Stimulated activated CD4-positive, alpha-beta T cell treated with anti-CD3 and anti-CD28 coated beads, Interleukin-4, amount 100 ng/mL, for 24 hours (primary cell): ENCODE measurements at places on chromosomes 13 and 19.
A peak's percentile ranks its signal among the peaks of the same experiment; 100 is the strongest.

DNA sequence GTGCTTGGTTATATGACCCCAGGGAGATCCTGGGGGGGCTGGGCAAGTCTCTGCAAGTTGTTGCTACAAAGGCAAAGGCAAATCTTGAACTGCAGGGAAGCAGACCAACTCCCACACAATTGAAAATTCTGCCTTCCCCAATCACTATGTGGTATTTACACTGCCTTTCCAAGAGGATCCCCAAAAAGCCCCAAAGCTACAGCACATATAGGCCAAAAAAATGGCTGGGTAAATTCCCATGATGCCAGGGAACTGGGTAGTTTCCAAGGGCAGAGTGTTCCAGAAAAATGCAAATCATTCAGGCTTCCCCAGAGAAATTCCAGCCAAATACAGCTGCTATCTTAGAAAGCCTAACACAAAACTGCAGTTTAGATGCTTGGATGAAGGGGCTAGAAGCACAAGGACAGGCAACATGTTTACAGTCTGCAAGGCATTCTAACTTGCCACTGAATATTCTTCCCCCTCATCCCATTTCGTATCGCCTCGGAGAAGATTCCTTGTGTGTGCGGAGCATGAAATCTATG is 6.2 kb downstream of the FOXO1 start:
- DNase-seq, result no peak

GRCh38 chr13:102869948-102870676 is 24.3 kb downstream of the ERCC5 start:
- DNase-seq, result no peak

GRCh38 chr13:34361560-34361959 is 543.6 kb downstream of the RFC3 start:
- no peak for DNase-seq

GRCh38 chr13:82698941-82699340 is 1183.3 kb downstream of the SLITRK1 start:
- DNase-seq, result no peak

DNA sequence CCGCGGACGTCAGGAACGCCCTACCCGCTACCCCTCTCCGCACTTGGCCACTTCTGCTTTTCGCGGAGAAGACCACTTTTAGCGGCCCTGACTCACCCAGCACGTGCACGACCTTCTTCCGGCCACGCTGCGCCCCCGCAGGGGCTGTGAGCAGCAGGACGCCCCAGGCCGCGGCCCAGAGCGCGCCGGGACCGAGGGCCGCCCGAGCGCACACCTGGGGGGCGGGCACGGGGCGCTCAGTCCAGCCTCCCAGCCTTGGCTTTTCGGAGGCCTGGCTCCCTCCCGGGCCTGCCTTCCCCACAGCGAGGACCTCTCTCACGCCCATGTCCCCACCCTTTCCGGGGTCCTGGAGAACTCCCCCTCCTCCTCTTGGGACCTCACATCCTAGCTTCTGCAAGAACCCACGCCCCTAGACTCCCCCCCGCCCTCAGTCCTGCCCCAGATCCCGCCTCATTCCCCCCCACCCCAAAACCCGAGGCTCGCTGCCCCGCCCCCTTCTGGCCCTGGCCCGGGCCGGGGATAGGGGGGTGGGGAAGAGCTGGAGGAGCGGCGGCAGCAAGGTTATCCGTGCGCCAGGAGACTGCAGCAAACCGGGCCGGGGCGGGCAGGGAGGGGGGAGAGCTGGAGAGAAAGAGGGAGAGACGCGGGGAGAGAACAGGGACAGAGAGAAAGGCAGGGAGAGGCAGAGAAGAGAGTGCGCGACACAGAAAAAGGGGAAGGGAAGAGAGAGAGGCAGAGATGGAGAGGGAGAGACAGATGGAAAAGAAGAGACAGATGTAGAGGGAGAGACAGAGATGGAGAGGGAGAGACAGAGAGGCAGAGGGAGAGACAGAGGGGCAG is 11.5 kb downstream of the TM6SF2 start:
- DNase-seq, result no peak

GRCh38 chr19:31329819-31330218 is 19.4 kb downstream of the TSHZ3 start:
- no peak for DNase-seq

- DNase-seq, result no peak
Observed at GRCh38 chr13:66635526-66635925, 594.6 kb downstream of the PCDH9 start.

GRCh38 chr19:16351133-16351809 is 26.6 kb downstream of the KLF2 start:
- no peak for DNase-seq

DNA sequence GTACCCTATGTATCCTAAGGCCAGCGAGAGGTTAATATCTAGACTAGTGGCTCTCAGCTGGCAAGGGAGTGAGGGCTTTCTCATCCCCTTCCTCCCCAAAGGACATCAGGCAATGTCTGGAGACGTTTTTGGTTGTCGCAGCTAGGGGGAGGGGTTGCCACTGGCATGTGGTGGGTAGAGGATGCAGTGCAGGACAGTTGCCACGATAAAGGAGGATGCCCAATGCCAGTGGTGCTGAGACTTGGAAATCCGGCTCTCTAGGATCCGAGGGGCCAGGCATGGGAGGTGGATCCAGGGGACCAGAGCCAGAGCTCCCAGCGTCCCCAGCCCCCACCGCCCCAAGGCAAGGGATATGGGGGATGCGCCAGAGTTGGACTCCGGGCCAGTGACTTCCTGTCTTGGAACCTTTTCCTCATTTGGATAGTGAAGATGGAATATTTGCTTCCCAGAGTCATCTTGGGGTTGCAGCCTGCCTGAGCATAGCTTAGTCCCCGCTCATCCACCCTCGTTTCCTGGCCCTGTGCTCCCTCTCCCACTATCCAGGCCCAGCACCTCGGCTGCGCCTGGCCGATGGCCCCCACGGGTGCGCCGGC is 4.9 kb downstream of the SSC5D start:
- DNase-seq, result no peak

GRCh38 chr13:75364131-75364713 is 117.7 kb downstream of the TBC1D4 start:
- DNase-seq, result no peak

DNA sequence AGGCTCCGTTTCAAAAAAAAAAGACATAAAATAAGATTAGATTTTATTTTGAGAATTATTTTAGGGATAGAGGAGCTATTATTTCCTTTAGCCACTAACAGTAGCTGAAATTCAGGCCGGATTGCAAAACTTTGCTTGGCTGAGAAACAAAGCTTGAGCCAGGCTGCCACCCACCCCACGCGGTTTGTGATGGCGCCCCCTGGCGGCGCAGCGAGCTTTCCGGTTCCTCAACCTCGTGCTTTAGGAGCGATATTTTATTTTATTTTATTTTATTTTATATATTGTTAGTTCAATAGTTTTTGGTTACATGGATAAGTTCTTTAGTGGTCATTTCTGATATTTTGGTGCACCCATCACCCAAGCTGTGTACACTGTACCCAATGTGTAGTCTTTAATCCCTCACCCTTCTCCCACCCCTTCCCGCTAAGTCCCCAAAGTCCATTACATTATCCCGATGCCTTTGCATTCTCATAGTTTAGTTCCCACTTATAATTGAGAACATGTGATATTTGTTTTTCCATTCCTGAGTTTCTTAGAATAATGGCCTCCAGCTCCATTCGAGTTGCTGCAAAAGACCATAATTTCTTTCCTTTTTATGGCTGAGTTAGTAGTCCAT is 19.8 kb upstream of the CEACAM4 start:
- peak; percentile 48 for DNase-seq

DNA sequence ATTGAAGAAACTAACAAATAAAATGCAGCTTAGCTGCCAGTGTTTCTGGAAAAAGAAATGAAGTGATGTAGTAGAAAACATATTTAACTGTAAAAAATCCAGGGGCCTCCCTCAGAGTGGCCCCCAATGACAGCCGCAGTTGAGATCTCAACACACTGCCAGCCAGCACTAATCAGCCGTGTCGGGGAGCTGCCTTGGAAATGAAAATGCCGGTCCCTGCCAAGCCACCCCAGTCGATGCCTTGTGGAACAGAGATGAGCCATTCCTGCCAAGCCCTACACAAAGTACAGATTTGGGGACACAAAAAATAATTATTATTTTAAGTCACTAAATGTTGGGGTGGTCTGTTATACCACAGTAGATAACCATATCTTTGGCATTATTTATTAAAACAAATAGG is 1342.4 kb downstream of the EFNB2 start:
- no peak for DNase-seq

DNA sequence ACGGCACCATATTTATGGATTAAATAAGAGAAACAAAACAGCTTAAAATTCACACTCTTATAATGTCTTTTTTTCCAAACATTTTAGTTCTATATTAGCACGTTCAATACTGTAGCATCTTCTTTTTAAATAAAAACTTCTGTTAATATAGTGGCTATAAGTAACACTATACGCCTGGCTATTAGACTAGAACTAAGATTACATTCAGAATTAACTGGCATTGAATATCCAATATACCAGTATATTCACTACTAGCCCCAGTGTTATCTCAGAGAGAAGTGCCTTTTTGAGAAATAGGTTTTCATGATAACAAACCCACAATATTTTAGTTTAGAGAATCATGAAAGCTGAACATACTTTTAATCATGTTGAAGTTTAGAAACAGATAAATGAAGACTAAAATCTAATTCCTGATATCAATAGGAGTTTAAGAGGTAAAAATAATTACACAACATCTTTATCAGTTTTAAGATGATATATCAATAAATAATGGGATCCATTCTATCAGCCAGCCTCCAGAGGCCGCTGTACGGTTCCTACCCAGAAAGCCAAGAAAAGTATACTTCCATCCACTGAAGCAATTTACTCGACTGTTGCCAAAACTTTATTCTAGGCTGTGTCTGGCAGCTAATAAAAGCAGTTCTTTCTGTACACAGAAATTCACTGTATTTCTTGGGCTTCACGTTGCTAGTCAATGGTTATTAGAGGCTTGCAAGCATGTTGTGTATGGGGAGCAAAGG is 1113.4 kb upstream of the MIR17HG start:
- DNase-seq, result no peak
